ENCODE measurements at places on chromosomes 5 and 9.

DNA sequence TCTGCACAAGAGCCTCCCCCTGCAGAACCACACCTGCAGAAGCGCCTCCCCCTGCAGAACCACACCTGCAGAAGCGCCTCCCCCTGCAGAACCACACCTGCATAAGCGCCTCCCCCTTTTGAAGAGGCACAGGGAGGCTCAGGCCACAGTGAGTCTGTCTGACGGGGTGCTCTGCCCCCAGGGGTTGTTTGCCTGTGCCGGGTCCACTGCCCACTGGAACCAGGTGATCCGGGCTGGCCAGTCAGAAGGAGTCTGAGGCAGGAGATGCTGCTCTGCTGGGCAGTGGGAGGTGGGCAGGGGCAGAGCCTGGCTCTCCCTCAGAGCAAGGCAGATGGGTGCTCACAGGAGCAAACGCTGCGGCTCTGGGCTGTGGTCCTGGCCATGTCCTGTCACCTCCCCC is 60.8 kb upstream of the RNU6ATAC start:
- no peak for DNase-seq

GRCh38 chr9:99560561-99560960 is 261.1 kb upstream of the NR4A3 start:
- DNase-seq, result no peak

DNA sequence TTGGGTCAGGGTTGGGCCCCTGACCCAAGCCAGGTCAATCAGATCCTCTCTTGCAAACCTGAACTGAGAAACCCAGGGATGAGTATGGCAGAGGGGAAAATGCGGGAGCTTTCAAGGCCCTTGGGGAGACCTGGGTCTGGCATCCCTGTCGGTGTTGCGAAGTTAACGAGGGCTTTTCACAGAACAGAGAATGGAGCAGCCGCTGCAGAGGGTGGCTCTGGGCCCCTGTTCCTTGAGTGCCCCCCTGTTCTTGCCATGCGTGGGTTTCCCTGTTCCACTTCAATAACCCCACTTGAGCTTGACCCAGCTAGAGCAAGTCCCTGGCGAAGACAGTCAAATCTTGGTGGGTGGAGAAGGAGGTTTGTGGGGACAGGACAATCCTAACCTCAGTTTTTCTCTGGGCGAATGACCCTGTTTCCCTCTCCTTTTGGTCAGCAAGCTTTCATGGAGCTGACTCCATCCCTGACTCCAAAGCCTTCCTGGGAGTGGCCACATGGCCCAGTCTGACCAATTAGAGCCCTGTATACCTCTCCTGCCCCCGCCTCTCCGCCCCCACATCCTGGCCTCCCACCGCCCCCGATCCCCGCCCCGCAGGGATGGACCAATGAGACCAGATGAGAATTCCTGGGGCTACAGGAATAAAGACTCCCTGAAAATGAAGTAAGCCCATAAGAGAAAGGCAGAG is 2.9 kb upstream of the VDAC1 start:
- DNase-seq, result peak; percentile 42

- peak; percentile 10 for DNase-seq
These were observed 108.4 kb downstream of the ENTREP1 start for GRCh38 chr9:69433392-69433791.

DNA sequence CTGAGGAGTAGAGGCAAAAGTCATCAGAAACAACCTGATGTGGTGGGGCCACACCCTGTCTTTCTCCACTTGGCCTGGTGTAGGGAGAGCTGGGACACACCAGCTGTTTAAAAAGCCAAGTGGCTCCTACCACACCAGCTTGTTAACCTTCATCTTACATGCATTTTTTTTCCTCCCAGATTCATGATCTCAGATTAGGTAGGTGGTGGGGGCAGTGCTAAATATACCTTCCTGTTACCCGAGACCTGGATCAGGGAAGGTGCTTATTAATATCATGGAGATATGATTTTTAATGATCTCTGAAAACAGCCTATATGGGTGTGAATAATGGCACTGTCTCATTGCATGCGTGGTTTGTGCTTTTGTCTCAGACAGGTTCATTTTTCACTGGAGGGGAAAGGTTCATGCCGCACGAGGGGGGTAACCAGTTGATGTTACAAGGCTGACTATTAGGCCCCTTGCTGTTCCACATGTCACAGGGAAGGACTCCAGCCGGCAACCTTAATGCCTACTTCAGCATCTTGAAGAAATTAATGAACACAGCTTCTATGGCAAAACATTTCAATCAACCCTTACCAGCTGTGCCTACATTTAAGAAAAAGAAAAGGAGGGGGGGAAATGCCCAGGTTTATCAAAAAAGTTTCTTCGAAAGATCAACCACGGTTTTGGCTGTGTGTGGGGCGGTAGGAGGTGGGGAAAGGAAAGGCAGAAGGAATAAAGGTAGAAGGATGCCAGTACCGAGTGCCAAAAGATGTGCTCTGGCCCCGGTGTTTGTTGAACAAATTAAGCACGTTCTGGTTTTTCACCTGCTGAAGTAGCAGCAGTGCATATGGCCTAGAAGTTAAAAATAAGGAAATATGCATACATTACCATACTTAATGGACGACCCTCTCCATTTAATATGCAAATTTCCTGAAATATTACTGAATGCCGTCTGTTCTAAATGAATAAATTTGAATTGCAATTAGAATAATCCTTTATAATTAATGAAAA is 185.4 kb downstream of the EBF1 start:
- DNase-seq, result no peak

DNA sequence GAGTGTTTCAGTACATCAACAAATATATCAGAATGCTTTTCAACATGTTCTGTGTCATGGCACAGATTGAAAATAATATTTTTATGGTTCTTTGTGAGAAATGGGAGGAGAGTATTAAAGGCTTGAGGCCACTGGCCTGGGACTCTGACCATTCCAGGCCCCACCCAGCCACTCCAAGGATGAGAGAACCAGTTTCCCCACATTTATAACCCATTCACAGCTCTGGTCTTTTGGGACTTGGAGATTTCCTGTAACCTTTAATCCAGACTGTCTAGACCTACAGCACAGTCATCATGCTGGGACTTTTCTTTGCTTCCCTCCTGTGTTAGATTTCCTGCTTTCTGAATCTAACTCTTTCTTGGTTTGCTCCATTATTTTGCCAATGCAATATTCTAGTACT is 389.6 kb downstream of the KIAA0825 start:
- peak; percentile 43 for DNase-seq

GRCh38 chr5:36521838-36522745 is 84.3 kb upstream of the SLC1A3 start:
- DNase-seq, result no peak

GRCh38 chr5:147073098-147073497 is 161.7 kb upstream of the STK32A start:
- no peak for DNase-seq

- DNase-seq, result no peak
These were observed 39.7 kb downstream of the LMNB1 start for GRCh38 chr5:126816649-126817048.

All from cardiac fibroblast (primary cell).